ENCODE measurements at places on chromosomes 11 and 22.
A peak's percentile ranks its signal among the peaks of the same experiment; 100 is the strongest.

DNA sequence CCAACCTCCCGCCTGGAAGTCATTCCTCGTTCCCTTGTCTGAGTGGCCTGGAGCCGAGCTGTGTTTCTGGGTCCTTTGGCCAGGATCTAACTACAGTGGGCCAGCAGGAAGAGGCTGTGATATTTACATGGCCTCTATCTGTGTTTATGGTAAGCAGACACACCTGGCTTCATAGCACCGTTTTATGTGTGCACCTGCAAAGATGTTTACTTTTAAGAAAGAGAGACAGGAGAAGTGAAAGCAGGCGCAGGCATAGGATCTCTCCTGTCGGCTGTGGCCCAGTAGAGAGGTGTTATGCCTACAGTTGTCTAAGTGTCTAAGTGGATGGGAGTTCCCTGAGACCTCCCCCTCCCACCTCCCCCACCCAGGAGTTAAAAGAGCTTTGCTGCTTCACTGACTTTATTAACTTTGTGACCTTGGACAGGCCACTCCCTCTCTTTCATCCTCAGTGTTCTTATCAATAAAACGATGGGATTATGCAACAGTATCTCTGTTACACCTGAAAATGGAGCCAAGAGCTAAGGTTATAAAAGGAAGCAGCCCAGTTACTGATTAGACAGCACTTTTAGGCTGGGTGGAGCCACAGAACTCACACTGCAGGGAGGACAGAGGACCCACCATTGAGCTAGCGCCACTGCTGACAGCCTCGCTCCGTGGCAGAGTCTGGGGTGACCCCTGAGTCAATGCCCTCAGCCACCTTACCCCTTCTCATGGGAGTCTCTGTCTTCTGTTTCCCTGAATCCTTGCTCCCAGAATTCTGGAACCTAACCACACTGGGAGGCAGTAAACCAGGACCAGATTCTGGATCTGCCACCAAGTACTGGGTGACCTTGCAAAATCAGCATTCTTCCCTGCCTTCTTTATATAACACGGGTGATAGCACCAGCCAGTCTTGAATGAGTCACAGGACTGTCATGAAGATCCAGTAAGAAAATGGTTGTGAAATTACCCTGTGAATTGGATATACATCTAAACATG, 22.0 kb downstream of the ST14 start:
- no peaks in the 10 kb centered on the region for H3K36me3 ChIP-seq
- H3K4me3 ChIP-seq, result no peak overlapping the region
- no peaks in the 10 kb centered on the region for H3K27me3 ChIP-seq

- no peaks in the 10 kb centered on the region for H3K27me3 ChIP-seq
- no peak overlapping the region for H3K27ac ChIP-seq
- H3K4me3 ChIP-seq, result no peak overlapping the region
These were observed 29.9 kb upstream of the LRRC32 start for GRCh38 chr11:76700177-76701100.

DNA sequence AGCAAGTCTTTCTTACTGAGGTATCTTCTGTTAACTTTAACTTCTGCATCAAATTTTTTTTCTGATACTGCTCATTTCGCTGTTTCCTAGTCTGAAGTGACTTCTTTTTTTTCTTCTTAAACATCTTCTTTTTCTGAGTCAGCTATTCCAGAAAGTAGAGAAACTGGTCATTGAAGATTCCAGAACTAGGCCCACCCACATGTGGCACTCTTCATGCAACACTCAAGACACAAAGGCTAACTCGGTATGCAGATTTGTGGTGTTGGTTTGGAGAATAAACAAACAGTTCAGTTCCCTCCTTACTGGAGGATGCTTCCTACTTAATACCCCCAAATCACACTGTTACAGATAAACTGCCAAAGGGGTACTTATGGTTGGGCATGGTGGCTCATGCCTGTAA, 25.2 kb upstream of the MTCH2 start:
- DNase-seq, result no peak
- H3K27me3 ChIP-seq, result no peaks in the 10 kb centered on the region
- no peak overlapping the region for H3K4me3 ChIP-seq
- H3K36me3 ChIP-seq, result no peaks in the 10 kb centered on the region

GRCh38 chr11:57598831-57599155, 1.3 kb downstream of the SERPING1 start:
- H3K4me3 ChIP-seq, result no peak overlapping the region
- H3K4me1 ChIP-seq, result no peaks in the 10 kb centered on the region
- peaks cover 11% of the 10 kb centered on the region for H3K27me3 ChIP-seq
- H3K36me3 ChIP-seq, result no peaks in the 10 kb centered on the region

- peak overlapping the region; percentile 25 for H3K27ac ChIP-seq
- peaks cover 66% of the 10 kb centered on the region for H3K4me1 ChIP-seq
- no peaks in the 10 kb centered on the region for H3K36me3 ChIP-seq
These were observed 2.9 kb downstream of the CLCF1 start for GRCh38 chr11:67370351-67371076.

DNA sequence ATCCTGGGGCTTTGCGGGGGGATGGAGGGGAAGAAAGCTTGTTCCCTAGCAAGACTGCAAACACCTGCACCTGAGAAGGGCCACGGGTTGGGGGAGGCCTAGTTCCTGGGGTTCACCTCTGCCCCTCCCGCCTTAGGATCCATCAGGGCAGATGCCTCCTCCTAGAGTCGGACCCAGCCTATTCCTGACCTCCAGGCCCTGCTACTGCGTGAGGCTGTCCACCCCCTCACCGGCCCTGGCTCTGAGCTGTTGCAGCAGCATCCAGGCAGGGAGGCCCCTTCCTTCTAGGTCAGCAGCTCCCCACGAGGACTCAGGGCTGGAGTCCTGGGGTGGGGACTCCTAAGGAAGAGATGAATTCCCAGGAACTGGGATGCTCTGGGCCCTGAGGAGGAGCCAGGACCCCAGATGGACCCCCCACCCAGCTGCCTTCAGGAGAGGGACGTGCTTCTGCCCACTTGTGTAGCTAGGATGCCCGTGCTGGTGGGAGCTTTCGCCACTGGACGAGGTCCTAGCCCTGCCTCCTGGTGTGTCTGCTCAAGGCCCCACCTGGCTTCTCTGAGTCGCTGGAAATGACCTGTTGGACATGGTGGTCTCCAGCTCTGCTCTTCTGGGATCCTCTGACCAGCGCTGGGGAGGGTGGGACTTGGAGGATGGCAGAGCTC, 10.3 kb downstream of the MRGPRF start:
- H3K4me1 ChIP-seq, result no peaks in the 10 kb centered on the region
- H3K27me3 ChIP-seq, result no peaks in the 10 kb centered on the region
- no peaks in the 10 kb centered on the region for H3K36me3 ChIP-seq
- no peak for DNase-seq

All from CD4-positive, alpha-beta memory T cell (primary cell).